T47D (cell line): ENCODE measurements at places on chromosomes 12 and 14.

- no peak for DNase-seq
Measured at GRCh38 chr12:107594995-107595394, 90.6 kb upstream of the PWP1 start.

DNA sequence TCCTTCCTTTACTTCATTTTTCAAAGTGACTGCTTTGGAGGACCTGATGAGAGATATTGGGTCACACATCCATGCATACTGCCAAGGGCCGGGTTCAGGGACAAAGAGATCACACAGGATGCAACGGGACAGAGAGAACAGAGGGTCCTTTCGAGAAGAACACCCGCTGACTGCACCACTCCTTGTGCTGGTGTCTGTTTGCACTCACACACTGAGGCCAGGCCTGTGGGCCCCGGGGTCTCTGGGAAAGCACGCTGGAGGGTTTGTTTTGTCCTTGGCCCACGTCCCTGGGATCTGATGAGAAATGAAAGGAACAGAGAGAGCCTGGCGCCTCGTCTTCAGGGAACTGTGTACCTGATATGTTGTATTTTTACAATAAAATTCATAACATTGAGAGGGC lies 42.2 kb downstream of the PAH start:
- DNase-seq, result no peak

GRCh38 chr14:70804556-70805162 lies 4.7 kb downstream of the MAP3K9 start:
- DNase-seq, result peak; percentile 45

DNA sequence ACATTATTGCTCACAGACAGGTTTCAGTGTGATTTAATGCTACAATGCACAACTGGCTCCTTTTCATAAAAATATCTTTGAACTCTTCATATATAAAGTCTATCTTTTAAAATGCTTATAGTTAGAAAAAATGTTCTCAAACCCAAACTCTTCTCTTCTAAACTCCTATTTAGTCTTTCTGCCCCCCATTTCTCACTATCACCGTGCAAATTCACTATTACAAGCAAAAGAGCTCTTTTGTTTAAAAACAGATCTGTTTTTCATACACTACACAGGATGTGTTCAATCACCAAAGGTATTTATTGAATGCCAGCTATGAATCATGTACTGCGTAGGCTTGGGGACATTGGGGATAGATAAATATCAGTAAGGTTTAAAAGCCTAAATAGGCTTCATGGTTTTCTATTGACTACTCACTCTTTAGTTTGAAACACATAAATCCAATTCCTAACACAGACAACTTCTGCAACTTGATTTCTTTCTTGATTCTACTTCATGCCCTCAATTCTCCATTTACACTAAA lies 692.3 kb downstream of the C12orf50 start:
- no peak for DNase-seq

DNA sequence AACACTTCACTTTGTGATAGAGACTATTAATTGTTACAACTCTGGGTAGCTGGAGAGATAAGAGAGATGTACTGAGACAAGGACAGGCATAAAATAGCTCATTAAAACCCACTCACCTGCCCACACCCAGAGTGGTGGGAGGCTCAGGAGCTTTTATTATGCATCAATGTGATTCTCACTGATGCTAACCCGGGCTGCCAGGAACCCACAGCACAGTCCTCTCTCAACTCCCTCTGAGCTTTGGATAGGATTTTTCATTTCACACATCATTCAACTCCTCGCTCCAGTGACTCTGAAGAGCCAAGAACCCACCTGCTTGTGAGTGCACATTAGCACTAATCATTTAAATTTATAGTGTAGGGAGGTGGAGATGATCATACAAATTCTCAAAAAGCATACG lies 827.9 kb downstream of the FLRT2 start:
- DNase-seq, result no peak

DNA sequence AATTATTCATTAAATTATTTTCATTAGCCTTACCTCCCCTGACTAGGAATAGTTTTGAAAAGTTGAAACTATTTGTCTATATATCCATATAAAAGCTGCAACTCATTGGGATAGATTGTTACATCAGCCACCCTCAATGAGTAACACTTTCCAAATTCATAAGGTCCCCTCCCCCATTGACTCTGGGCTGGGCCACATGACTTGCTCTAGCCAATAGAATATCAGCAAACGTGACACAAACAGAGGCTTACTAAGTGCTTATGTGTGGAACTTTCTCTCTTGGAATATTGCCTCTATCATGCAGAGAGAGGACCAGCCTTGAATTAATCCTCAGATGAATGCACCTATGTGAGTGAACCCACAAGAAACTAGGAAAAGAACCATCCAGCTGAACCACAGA lies 213.7 kb downstream of the CCDC59 start:
- no peak for DNase-seq

- peak; percentile 71 for DNase-seq
Measured at GRCh38 chr12:47742253-47742825, 16.3 kb downstream of the RAPGEF3 start.

GRCh38 chr12:113469949-113470743 lies 1.5 kb downstream of the LHX5 start:
- no peak for DNase-seq

GRCh38 chr12:116393859-116394650 lies 116.6 kb upstream of the MED13L start:
- no peak for DNase-seq

DNA sequence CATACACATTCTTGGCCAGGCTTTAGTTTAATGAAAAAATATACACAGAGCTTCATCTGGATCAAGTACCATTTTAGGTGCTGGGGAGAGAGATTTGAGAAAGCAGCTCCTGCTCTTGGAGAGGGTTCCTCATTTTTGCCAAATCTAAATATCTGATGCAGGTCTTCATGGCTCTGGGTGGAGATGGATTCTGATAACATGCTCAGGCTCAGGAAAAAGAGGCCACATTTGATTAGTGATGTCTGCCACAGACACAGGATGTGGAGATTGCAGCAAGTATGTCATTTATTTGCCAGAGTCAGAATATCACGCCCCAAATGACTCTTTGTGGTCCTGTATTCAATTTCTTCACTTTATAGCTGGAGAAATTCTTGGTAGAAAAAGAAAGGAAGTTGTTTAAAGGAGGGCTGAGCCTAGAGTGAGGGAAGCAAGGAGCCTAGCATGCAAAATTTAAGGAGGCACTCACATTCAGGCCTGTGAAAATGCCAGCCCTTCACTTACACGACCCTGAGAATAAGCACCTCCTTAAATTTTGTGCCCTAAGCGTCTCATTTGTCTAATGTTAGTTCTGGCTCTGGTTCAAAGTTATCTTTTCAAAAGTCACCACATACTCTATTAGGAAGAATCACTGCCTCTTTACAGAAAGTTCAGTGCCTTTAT lies 492.9 kb upstream of the TBX3 start:
- DNase-seq, result no peak

DNA sequence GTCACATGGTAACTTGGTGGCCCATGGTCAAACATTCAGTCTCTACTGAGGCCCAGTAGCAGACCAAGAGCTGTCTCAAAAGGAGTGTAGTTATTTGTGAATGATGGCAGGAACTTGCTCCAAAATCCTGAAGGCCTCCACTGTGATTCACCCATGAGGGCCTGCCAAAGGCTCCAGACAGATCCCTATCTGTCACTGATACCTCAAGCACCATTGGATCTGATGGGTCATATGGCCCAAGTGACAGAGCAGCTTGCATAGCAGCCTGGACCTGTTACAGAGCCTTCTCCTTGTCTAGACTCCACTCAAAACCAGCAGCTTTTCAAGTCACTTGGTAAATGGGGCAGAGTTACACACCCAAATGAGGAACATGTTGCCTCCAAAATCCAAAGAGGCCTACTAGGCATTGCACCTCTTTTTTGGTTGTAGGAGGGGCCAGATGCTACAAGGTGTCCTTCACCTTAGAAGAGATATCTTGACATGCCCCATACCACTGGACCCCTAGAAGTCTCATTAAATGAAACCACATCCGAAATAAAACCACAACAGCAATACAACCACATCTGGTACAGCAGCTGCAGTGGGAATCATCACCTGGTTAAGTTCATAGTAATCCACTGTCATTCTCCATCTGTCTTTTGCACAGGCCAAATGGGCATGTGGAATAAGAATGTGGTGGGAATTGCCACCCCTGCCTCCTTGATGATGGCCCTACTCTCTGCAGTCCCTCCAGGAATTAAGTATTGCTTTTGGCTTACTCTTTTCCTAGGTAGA lies 150.4 kb upstream of the MAX start:
- no peak for DNase-seq

DNA sequence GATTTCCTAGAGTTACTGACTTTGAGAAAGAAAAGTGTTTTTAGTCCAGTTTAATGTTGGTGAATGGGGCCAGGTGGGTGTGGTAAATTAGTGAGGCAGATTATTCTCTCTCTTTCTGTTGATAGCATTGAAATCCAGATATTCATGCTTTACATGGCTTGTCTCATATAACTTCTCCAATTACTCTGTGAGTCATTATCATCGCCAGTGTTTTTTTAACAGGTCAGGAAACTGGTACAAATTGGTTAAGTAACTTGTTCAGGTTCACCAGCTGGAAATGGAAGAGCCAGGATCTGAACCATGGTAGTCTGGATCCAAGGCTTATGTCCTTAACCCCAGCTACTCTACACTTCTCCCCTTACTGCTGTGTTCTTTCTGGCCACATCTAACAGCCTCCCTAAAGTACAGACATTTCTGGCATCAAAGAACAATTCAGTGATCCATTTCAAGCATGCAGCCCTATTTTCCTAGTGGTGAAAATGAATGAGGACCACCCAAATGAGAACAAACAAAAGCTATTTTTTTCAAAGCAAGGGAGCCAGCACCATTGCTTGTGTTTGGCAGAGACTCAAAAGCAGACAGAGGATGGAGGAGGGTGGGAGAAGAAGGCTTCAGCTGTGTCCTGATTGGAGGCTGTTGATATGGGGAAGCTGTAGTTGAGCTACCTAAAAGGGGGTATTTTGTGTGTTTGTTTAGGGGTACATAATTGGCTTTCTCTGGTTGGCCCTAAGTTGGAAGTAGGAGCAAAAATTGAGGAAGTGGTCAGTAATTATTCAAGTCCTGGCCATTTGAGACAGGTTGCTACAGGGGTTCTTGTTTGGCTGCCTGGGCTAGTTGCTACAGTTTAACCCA lies 1.7 kb downstream of the IRAK3 start:
- no peak for DNase-seq

DNA sequence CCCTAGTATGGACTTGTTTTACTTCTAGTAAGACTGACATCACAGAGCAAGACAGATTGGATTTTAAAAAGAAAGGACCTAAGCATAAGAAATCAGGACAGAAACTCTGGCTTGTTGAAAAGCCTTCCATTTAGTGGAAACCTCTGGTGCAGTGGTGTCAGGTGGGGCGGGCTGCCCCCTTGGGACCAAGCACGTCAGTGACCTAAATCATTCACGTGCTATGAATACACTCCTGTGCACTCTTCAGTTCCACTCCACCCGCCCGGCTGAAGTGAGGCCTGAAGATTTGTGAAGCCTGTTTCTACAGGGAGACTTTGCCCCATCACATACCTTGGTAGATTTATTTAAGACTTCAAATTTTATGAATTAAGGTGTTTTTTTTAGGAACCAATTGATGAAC lies 58.2 kb upstream of the STRN3 start:
- no peak for DNase-seq

- DNase-seq, result no peak
Measured at GRCh38 chr12:121520586-121521086, 60.2 kb downstream of the KDM2B start.

DNA sequence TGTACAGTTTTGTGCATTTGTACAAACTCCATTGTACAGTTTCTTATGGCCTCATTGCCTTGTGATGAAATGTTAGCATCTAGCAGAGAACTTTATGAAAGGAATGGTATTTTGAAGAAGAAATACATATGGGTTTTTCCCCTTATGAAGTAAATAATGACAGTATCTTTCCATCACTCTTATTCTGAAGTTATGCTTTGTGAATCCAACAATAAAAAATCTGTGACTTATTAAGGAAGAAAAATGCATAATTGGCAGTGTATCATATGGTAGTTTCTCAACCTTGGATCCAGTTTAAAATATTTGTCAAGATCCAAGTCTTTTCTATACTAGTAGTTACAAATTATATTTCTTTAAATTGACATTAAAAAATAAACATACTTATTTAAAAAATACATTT lies 859.1 kb upstream of the FLRT2 start:
- no peak for DNase-seq

GRCh38 chr14:65502676-65503124 lies 90.2 kb downstream of the FUT8 start:
- no peak for DNase-seq

- DNase-seq, result no peak
Measured at GRCh38 chr12:10741845-10742244, 18.7 kb upstream of the YBX3 start.

GRCh38 chr12:98951406-98951805 lies 306.3 kb downstream of the APAF1 start:
- no peak for DNase-seq

GRCh38 chr12:106118-106591 lies 39.6 kb downstream of the IQSEC3 start:
- DNase-seq, result no peak
